ENCODE measurements at places on chromosomes 5 and 9.

- DNase-seq: no peak
Measured at GRCh38 chr5:32261198-32261597, 51.5 kb downstream of the MTMR12 start.

DNA sequence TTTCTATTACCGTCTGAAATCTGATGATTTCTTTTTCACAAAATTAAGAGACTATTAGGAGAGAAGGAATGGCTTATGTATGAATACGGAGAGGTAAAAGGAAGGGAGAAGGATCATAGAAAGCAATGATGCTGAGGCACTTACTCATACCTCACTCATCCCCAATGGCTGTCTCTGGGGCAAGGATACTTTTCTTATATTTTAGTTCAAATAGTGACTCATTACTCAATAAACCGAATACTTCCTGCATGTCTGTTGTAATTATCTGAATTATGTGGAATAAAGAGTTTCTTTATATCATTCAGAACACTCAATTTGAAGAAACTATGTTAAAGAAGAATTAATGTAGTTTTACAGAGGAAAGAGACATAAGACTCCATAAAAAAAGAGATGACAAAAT lies 284.5 kb upstream of the NUDT12 start:
- no peak for DNase-seq

- DNase-seq: no peak
Measured at GRCh38 chr9:107878462-107878861, 388.9 kb upstream of the KLF4 start.

DNA sequence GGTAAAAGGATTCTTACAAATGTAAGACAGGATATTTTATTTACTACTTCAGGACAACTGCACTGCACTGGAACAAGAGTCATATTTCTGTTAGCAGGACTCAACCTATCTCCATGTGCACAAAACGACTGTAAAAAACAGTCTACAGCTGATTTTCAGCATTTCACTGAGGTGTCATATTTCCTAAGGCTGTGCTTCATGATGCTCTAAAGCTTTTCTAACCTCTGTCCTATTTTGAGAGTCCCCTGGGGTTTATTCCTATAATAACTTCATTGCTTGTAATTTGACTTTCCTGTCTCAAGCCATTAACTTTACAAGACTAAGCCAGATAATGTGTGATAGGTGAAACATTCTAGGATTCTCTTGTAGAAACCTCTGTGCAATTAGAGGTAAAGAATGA lies 472.3 kb downstream of the HINT1 start:
- no peak for DNase-seq

DNA sequence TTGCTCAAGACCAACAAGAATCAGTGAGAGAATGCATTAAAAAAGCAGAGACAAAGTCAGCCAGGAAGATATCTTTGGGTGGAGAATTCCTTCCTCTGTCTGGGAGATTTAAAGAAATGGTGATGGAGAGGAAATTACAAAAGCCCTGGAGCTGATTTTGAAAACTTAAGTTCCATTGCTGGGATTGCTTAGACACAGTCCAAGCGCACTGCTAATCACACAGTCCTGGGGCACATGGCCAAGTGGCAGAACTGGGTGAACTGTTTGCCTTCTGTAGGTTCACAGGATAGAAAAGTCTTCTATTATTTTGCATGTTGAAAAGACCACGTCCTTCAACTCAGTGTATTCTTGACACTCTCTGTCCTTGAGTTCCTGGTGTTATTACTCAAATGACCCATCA lies 284.9 kb upstream of the FBXL7 start:
- no peak for DNase-seq

DNA sequence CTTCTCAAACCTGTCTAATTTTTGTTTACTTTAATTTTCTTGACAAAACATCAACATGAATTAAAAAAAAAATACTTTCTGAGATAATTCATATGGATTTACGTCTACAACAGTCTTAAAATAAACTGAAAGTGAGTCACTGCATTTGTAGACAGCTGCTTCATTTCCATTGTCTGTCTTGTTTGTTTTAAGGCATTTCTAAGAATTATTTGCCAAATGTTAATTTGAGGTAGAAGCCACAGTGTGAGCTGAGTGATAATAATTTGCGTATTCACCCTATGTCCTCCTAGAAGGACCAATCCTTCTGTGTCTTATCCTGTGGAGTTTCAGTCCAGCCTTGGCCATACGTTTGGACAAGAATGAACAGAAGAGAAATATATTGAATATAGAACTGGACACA lies 174.5 kb downstream of the CFAP90 start:
- no peak for DNase-seq

- DNase-seq: no peak
Measured at GRCh38 chr9:20538956-20539355, 83.3 kb downstream of the MLLT3 start.

- no peak for DNase-seq
Measured at GRCh38 chr9:71032779-71033178, 88.6 kb downstream of the TRPM3 start.

- DNase-seq: no peak
Measured at GRCh38 chr9:98323051-98323830, 67.8 kb upstream of the TBC1D2 start.

DNA sequence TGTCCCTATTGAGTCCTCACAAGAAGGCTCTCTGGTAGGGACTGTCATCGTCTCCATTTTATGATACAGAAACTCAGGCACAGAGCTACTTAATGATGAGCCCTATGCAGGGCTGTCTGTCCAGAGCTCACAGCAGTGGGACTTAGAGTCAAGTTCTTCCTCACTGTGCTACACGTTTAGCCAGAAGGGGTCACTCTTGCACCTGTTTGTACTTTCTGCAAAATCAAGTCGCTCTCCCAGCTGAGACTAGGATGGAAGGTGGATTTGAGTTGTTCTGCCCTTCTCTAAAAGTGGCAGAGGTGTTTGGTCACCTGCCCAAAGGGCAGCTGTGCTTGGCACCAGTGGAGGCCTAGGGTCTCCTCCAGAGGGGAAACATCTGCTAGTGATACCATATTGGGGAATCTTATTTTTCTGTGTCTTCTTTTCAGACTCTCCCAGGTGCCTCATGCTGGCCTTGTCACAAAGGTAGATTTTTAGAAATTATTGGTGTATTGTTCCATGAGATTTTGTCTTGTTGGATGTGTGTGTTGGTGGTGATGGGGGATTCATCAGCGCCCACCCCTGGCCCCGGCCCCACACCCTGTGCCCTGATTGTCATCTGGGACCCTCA lies 104.2 kb downstream of the PPARGC1B start:
- DNase-seq: peak; percentile 17

DNA sequence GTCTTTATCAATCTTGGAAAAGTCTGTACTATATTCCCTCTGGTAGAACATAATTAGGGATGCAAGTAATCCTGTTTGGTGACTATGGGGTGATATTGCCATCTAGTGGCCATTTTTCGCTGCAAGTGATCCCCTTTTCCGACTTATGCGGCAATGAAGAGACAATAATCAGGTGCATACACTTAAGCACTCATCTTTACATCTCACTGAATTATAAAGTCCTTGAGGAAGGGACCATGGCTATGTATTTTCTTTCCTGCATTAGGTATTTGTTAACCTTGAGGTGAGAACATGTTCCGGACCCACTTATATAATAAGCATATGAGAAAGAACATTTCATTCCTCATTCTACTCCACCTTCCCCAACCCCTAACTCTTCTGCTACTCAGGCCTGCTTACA lies 19.6 kb upstream of the LIX1 start:
- DNase-seq: peak; percentile 8

- DNase-seq: no peak
Measured at GRCh38 chr9:88460587-88461332, 72.5 kb downstream of the SPIN1 start.

DNA sequence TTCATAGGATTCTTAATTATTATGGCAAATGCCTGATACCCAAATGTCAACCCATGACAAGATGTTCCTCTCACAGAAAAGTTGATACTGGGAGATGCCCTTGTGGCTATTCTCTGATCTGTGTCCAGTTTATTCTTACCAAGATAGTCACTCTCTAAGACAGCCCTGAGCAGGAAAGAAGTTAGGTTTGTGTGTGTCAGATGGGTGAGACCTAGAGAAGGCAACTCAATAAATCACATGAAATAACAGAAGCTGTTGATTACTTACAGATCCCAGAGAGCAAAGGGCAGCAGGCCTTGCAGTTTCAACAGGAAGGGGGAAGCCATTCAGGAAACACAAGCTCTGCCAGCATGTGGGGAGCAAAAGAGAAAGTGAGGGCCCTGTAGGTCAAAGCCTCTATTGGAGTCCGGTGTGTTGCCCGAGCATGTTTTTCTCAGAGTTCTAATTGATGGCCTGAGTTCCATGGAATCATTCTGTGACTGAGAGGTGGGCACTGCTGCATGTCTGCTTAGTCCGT lies 1193.7 kb upstream of the CDH18 start:
- no peak for DNase-seq

- peak; percentile 10 for DNase-seq
Measured at GRCh38 chr9:125558453-125559092, 148.4 kb downstream of the MAPKAP1 start.

- DNase-seq: no peak
Measured at GRCh38 chr5:32673272-32673671, 37.8 kb upstream of the NPR3 start.

DNA sequence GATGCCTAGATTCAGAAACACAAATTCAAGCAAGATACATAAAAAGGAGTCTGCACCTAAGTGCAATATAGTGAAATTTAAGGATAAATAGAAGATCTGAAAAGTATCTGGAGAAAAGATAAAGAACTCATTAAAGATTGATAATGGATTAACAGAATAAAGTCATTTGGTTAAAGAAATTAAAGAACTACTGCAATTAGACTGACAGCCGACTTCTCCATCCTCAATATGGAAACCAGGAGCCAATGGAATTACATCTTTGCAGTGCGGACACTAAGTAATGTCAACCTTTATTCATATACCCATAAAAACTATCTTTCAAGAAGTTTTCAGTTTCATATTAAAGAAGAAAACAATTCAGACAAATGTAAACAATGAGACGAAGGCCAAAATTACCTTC lies 81.0 kb downstream of the MRPL36 start:
- no peak for DNase-seq

DNA sequence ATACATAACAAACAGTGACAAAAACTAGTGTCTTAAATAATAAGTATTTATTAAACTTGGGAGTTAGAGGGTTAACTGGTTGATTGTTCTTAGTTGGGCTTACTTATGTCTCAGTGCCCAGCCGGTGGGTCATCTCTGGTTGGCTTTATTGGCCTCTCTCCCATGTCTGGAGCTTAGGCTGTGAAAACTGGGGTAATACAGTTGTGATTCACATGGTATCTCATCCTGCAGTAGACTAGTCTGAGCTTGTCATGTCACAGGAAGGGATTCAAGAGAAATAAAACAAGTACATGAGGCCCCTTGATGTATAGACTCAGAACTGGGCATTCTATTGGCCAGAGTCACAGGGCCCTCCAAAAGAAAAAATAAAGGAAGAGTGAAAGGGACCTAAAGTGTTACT lies 466.4 kb upstream of the SMC2 start:
- DNase-seq: no peak

GRCh38 chr5:39138892-39139291 lies 64.7 kb upstream of the RICTOR start:
- no peak for DNase-seq

DNA sequence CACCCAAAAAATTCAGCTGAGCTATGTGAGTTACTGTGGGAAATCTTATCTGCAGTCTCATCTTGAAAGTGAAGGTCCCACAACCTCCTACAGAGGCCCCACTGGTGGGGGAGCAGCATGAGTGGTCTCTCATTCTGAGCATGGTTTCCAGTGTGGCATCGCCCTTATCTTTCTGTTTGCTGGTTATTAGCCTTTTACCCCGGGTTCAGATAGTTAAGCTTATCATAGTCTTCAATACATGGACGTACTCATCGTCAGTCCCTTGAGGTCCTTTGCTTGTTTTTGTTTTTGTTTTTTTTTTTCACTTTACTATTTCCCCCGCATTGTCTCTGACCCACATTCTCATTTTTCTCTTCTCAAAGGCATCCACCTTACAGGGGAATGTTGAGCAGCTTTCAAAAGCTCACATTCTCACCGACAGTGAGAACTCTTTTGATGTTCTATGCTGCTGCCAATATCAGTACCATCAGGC lies 7.7 kb upstream of the HAVCR2 start:
- DNase-seq: no peak

DNA sequence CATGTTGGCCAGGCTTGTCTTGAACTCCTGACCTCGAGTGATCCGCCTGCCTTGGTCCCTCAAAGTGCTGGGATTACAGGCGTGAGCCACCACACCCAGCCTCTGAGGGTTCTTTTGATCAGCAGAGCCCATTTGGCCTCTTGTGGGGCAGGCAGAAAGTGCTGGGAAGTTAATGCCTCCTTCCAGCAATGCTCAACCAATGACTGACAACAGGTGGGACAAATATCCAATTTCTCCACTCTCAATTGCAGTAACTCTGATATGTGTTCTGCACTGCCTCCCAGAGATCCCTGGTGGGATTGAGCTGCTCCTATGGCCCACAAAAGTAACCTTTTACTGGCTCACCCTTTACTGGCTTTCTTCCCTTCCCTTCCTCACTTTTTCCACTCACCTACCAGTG lies 79.9 kb upstream of the APC start:
- DNase-seq: no peak

- DNase-seq: no peak
Measured at GRCh38 chr9:107155244-107155817, 127.7 kb upstream of the RAD23B start.

GRCh38 chr5:6950250-6950649 lies 237.0 kb downstream of the TENT4A start:
- DNase-seq: no peak

DNA sequence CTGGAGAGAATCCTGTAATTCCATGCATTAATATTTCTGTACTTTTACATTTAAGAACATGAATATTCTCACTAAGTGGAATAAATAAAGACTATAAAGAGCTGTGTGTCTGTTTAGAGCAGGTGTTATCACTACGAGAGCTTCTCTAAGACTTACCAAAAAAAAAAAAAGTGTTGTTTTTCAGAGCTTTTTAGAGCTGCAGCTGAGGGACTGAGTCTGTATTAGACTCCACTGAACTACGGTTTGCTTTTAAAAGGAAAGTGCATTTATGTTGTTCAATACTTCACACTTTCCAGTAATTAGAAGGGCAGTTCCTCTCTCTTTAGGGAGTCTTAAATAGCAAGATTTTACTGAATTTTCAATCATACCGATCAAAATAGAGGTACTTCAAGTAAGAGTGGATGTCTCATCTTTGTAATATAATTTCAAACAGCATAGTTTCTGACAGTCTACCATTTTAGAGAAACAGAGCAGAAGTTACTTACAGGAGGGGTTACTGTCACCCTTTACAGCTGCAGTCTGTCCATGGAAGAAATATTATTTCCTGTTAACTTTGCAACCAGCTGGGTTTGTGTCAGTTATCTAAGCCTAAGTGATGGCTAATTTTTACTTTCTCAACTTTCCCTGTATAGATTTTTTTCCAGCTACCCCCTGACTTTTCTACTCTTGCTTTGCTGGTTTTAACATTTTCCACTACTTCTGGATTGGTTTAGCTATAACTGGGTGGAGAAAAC lies 2.4 kb downstream of the SYK start:
- no peak for DNase-seq

Measured in stimulated activated CD4-positive, alpha-beta T cell treated with anti-CD3 and anti-CD28 coated beads, Interleukin-1b, Interleukin-23, amount 100 ng/mL, for 1 hour (primary cell).